ENCODE measurements at places on chromosomes 5 and 9. TPM values are rescaled to one million over a fixed set of nuclear protein-coding genes. Genes with fewer than 3 reads are reported as not detected.

The TAS2R1 gene
- not detected for polyA plus RNA-seq

GRCh38 chr5:153987301-153987700 lies 51.4 kb downstream of the FAM114A2 start:
- H3K27ac ChIP-seq: no peak overlapping the region
- no peaks in the 10 kb centered on the region for H3K27me3 ChIP-seq
- no peak for DNase-seq
- no peak overlapping the region for H3K4me3 ChIP-seq
- no peaks in the 10 kb centered on the region for H3K4me1 ChIP-seq
- no peaks in the 10 kb centered on the region for H3K36me3 ChIP-seq

DNA sequence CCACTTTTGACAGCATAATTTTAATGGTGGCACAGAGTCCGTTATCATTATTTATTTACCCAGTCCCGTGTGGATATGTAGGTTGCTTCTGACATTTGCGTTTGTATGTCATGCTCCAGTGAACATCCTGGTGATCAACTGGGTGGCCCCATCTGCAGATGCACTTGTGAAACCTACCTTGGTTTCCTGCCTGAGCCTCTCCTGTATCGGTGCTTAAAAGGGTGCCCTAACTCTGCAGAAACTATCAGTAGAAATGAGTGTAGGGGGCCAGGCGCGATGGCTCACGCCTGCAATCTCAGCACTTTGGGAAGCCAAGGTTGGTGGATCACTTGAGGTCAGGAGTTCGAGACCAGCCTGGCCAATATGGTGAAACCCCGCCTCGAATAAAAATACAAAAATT lies 92.1 kb upstream of the IER5L start:
- H3K4me1 ChIP-seq: peaks cover 6% of the 10 kb centered on the region
- H3K27me3 ChIP-seq: no peaks in the 10 kb centered on the region
- H3K36me3 ChIP-seq: no peaks in the 10 kb centered on the region
- H3K4me3 ChIP-seq: no peak overlapping the region
- DNase-seq: no peak

DNA sequence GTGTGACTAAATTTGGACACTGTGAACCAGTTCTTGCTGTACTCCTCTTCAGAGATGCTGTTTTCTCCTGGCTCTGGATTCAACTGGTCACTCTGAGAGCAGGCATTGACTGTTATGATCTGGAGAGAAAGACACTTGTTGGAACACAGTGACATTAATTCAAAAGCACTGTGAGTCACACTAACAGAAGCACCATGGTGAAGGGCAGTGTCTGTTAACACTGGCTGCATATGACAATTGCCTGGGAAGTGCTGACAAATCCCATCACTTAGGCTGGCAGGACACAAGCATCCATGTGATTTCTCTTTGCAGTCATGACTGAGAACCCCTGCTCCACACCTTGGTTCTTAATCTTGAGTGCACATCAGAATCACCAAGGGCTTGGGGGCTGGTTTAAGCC lies 132.4 kb downstream of the TRPM6 start:
- H3K4me3 ChIP-seq: no peak overlapping the region
- H3K36me3 ChIP-seq: no peaks in the 10 kb centered on the region
- no peak overlapping the region for H3K27ac ChIP-seq
- H3K27me3 ChIP-seq: no peaks in the 10 kb centered on the region

GRCh38 chr5:55102348-55102747 lies at the start of gene GZMA:
Gene GZMA, plus strand, starts transcription at chr5:55102646. Its CDS starts 37 bp downstream, at chr5:55102683.
- no peak within 1 kb of the TSS for H3K27ac ChIP-seq
- no peak within 1 kb of the TSS for H3K4me3 ChIP-seq
- DNase-seq: no peak
- H3K36me3 ChIP-seq: no peaks in the 10 kb centered on the region
- H3K27me3 ChIP-seq: peaks cover 3% of the 10 kb centered on the region
- H3K4me1 ChIP-seq: no peaks in the 10 kb centered on the region

DNA sequence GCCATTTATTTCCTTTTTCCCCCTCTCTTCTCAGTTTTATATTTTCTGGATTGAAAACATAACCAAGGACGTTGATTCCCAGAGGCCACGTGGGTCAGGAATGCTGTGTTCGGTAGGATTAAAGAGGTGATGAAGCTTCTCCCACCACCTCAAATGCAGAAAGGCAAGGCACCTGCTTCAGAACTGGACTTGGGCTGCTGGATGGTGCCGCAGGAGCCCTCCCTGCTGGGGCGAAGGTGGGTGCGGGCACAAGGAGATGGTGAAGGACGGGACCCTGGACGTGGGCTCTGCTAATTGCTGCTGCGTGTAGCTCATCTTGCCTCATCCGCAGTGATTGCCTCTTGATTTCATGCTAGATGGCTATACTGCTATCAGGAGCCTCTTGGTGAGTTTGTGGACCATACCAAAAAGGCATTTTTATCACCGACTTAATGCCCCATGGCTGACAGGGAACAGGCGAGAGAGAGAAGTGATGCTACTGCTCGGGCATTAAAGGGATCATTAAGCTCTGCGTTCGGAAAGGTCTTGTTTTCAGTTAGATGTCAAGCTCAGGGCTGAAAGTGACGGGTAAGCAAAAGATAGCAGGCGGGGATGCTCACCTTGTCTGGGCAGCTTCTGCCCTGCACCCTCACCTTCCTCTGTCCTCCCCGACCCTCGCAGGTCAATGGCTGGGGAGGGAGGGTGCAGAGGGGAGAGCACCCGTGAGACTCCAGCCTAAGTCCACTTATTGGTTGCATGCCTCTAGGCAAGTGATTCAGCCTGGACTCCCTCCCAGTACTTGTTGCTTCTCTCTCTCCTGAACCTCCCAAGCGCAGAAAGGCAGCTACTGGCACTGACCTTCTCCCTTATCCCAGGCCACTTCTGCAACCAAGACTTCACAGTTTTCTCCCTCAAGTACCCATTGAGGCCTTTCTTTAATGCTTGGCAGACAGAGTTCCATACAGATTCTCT lies 71.6 kb upstream of the FSTL4 start:
- no peak overlapping the region for H3K4me3 ChIP-seq
- H3K4me1 ChIP-seq: no peaks in the 10 kb centered on the region
- H3K27ac ChIP-seq: no peak overlapping the region
- no peak for DNase-seq
- no peaks in the 10 kb centered on the region for H3K36me3 ChIP-seq
